ENCODE measurements at places on chromosomes 13 and 19.

DNA sequence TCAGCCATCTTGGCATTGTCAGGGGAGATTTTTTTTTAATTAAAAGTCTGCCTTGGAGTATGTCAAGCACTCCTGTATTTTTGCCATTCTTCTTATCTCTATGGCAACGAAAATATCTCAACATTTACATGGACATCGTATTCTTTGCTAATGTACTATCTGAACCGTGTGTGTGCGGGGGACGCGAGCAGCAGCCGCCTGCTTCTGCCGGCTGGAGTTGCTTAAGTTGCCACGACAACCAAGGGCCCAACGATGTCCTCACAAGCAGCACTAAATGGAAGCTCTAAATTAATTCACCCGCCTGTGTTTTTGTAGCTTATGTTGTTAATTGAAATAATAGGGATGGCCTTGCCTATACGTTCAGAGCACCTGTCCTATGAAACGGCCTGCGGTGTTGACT lies 309.5 kb downstream of the TEX29 start:
- no peak for DNase-seq

DNA sequence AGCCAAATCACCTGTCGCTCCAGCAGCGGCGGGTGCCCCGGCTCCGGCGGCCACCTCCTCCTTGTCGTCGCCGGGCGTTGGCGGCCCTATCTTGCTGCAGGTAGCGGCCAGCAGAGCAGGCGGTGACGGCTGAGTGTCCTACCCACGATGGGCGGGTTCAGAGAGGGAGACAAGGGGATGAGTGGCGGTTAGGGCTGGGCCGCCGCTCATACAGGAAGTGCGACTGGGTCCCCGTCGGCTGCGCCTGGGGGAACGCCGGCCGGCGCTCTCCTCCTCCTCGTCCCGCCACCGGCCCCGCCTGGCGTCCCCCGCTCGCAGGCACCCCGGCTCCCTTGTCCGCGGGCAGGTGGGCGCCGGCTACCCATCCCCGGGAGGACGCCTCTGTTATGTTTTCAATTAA lies 1692.0 kb downstream of the SLITRK5 start:
- no peak for DNase-seq

DNA sequence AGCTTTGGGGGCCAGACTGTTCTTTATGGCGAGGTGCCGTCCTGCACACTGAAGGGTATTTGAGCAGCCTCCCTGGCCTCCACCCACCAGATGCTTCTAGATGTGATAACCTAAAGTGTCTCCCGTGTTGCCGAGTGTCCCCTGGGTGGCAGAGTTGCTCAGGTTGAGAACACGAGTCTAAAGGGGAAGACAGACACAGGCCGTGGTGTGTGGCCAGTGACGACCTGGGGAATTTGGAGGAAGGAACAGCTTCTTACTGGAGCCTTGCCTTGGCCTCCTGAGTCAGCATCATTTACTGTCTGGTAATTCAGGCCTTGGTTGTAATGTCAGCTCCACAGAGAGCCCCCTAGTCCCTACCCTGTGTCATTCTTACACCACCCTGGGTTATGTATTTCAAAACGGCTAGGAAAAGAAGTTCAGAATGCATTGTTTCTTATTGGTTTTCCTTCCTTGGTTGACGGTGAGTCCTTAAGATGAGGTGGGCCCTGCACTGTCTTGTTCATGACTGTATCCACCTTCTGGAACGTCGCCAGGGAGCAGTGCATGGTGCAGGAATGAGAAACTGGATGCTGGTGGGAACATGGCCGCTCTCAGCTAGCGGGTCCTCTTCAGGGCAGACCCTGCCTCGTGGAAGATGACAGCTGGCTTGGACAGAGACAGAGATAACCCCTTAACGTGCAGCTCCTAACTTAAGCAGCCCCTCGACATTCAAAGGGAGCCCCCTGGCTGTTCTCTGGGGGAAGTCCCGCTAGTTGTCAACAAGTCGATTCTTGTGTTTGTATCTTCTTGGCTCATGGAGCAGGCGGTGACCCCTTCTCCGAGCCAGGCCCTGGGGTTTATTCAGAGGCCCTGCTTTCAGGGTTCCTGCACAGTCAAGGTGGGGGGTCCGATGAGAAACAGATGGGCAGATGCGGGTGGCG lies 7.2 kb downstream of the SIN3B start:
- no peak for DNase-seq

GRCh38 chr19:56566904-56567273 lies 379 bp upstream of the ZNF470 start:
- DNase-seq, result no peak

DNA sequence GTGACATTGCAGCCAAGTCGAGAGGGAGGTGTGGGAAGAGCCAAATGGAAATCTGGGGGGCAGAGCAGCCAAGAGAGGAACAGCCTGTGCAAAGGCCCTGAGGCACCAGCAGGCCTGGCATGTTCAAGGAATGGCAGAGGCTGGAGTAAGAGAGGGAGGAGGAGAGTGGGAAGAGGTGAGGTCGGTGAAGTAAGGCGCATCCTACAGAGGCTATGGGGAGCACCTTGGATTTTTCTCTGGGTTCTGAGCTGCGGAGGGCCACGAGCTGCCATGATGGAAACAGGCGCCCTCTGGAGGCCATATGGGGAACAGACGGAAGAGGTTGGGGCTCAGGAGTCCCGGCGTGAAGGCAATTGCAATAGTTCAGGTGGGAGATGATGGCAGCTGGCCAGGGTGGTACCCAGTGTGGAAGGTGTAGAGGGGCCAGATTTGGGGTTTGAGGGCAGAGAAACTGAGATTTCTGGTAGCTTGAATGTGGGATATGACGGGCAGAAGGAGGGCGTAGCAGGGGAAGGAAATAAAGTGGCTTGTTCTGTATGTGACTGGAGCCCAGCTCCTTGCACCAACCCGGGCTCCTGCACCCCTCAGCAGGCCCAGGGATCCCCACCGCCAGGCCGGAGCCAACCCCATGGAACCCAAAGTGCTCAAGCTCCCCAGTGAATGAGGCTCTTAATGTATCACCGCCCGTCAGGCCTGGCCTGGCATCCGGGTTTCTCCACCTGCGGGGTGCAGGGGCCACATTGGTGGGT lies 20.5 kb upstream of the STRN4 start:
- no peak for DNase-seq

DNA sequence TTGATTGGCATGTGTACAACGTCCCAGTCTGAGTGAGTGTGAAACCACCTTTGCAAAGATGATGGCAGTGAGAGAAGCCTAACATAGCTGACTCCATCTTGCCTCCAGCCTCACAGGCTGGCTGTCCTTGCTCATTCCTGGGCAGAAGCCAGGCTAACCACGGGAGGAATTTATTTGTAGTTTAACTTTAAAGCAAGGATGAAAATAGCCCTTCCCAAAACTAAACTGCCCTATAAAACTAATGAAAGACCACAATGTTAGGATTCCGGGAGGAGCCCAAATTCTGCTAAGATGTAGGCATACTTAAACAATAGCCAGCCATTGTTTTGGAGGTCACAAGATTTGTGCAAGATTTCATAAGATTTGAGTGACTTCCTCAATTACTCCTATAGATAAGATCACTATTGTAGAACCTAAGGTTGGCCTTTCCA lies 96.6 kb upstream of the LSM14A start:
- DNase-seq, result no peak

DNA sequence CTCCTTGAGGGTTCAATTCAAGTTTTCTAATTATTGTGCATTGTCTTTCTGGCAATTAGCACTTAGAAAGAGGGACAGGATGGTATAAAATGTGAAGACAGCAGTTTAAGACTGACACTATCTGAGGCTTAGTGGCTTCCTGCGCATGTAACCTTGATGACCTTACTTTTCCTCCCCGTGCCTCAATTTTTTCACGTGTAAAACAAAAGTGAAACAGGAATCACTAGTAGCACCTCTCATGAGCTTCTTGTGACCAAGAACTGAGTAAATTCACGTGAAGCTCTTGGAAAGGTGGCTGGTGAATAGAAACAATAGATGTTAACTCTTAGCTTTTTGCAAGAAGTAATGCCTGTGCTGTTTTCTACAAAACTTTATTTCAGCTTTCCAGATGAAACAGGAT lies 233.9 kb downstream of the LMO7 start:
- DNase-seq, result no peak

DNA sequence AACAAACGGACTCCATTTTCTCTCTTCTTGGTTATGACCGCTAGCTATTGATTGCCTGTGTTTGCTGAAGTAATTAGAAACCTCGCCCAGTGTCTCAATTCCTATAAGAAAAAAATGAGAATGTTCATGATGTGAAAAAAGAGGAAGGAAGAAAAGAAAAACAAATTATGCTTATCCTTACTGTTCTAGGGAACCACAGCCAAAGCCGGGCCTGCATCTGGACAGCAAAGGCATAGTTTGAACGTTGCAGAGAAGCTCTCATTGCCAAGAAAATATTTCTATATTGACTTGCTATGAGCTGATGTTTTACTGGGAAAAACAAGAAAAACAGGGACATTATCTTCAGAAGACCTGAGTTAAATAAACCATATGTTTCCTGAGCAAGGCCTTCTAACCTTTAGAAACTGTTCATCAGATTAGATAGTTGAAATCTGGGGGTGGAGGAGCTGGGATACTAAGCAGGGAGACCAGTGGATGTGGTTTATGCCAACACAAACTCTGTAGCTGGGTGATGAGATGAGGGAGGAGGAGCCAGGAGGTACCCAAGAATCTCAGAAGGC lies 55.0 kb downstream of the EFNB2 start:
- DNase-seq, result no peak

DNA sequence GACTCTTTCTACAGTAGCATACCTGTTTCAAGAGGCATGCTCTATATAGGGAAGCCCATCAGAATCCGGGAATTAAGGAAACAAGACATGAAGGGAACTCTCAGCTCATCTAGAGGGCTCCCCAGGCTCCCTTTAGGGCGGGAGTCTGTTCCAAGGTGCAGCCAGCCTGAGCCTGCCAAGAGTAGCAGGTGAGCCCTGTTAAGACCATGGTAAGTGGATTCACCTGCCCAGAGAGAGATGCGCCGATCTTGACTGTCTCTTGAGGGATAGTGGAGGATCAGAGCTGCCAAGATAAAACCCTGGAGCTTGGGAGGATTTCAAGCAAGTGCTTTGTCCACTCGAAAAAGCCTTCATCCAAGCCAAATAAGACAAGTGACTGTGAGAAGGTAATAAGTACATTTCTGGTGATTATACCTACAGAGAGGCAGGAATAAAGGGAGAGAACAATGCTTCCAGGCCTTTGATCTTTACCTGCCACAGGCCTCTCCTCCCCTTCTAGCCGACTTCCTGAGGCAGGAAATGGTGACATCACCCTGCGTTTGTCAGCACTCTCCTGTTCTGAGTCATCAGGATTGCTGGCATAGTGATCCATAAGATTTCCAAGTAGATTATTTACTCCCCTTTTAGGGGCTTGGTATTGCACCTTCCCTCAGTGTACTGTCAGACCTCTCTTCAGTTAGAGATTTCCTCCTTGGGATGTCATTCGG lies 31.5 kb downstream of the KLF5 start:
- peak; percentile 83 for DNase-seq

- DNase-seq, result peak; percentile 89
These were observed 521.0 kb downstream of the SUCLA2 start for GRCh38 chr13:47480121-47480520.

DNA sequence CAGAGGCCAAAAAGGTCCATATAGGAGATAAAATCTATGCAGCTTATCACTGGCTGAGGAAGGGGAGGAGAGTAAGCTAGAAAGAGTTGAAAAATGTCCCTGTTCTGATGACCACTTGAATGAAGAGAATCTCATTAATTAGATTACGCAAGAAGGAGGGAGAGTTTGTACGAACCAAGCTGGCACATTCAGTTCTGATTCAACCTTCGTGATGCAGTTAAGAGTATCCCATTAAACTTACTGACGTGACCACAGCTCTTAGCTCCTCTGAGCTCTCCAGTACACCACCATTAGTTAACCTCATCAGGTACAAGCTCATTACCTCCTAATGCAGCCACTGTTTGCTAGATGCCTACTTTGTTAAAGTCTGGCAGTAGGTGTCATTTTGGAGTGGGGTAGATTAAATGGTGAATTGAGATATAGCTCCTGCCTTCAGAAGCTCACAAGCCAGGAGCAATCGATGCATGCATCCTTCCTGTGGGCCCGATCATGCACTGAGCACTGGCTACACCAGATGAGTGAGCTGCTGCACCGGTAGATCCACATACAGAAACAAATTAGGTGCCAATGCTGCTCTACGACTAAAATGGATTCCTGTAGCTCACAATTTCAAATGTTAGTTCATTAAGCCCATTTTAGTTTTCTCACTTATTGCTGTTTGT lies 458.3 kb downstream of the COG6 start:
- peak; percentile 14 for DNase-seq

DNA sequence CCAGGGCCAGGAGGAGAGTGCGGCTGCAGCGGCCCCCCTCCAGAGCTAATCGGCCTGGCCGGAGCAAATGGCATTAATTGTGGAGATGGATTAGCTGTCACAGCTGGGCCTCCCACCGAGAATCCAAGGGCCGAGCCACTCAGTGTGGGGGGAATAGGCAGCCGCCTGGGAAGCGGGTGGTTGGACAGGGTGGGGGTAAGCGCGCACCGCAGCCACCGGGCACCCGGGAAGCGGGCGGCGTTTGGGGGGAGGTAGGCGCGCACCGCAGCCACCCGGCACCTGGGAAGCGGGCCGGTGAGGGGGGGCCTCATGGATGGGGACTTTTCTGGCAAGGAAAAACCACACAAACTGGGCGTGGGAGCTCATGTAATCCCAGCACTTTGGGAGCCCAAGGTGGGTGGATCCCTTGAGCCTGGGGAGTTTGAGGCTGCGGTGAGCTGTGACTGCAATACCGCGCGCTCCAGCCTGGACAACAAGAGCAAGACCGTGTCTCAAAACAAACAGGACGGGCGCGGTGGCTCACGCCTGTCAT lies 9.7 kb downstream of the R3HDM4 start:
- no peak for DNase-seq

DNA sequence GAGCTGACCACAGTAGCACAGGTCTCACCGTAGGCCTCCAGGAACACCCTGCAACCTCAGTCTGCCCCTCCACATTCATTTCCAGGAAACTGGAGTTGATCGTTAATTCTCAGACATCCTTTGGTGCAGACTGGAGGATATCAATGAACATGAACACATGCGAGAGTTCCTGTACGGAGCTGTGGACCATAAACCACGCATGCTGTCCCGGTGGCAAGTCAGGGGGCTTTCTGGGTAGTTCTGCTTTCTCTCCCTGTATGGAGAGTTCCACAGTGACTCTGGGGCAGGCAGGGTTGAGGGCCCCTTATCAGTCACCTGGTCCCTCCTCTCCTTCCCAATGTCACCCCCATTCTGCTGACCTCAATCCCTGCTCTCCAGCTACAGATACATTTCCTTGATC lies 55.5 kb upstream of the URI1 start:
- no peak for DNase-seq

- peak; percentile 70 for DNase-seq
These were observed 9.3 kb downstream of the IRF2BP1 start for GRCh38 chr19:45876411-45877197.

- no peak for DNase-seq
These were observed 16.6 kb downstream of the ACTN4 start for GRCh38 chr19:38663957-38664502.

DNA sequence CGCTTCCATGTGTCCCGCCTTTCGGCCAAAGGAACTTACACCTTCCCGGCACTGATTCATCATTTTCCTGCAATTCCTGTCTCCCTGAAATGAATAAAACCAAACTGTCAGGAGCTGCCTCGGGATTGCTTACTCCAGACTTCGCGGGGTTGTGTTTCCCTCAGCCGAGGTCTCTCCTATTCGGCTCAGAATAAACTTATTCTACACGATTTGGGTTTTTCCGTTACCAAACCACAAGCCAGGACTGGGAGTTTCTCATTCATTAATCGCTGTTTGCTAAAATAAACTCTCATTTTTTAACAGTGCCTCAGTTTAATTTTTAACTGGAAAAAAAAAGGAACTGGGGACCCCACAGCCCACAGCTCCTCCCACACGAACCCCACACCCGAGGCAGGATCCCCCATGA lies 667 bp downstream of the ZNF878 start:
- DNase-seq, result peak; percentile 34

GRCh38 chr13:48142436-48142835 lies 47.5 kb upstream of the MED4 start:
- DNase-seq, result no peak

Data from mesenchymal stem cell (in vitro differentiated cells and primary cell).